ENCODE measurements at places on chromosomes 11 and 22.

- DNase-seq = no peak
Observed at GRCh38 chr11:8085011-8085645, 4.1 kb downstream of the TUB start.

DNA sequence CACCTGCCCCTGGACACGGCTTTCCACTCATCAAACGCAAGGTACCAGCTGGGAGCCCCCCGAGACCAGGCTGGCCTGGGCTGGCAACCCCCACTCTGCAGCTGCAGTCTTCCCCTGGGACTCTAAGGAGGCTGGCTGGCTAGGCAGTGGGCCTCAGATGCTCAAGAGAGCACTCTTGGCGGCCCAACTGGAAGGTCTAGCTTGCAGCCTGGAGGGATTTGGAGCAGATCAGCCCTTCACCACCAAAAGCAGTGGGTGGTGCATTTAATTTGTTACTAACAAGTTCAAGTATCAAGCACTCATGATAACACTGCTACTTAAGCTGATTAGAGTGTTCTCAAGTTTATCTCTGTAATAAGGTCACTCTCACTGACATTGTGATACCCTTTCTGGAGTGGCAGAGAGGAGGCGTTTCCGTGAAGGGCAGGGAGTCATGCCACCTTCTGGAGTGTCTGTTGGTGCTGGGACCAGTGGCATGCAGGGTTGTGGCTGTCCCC lies 21.5 kb downstream of the C22orf23 start:
- DNase-seq = no peak

GRCh38 chr11:27433742-27434141 lies 38.8 kb downstream of the LGR4 start:
- DNase-seq = no peak

DNA sequence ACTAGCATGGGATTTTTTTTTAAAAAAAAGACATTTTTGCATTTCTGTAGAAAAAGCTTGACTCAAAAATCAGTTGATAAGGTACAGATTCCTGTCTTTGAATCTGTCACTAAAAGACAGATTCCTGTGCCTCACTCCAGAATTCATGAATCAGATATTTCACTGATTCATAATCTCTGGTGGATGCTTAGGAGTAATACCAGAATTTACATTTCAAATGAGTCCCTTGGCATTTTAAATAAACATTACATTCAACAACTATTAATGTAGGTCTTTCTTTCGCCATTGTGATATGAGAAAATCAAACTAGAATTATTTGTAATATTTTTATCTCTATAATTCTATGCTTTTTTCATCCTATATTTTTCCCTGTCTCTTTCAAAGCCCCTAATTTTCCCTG lies 128.3 kb downstream of the APIP start:
- no peak for DNase-seq

- DNase-seq = no peak
Observed at GRCh38 chr11:72989727-72990126, 152.4 kb downstream of the FCHSD2 start.

GRCh38 chr11:27678242-27678641 lies 22.0 kb downstream of the BDNF start:
- no peak for DNase-seq

DNA sequence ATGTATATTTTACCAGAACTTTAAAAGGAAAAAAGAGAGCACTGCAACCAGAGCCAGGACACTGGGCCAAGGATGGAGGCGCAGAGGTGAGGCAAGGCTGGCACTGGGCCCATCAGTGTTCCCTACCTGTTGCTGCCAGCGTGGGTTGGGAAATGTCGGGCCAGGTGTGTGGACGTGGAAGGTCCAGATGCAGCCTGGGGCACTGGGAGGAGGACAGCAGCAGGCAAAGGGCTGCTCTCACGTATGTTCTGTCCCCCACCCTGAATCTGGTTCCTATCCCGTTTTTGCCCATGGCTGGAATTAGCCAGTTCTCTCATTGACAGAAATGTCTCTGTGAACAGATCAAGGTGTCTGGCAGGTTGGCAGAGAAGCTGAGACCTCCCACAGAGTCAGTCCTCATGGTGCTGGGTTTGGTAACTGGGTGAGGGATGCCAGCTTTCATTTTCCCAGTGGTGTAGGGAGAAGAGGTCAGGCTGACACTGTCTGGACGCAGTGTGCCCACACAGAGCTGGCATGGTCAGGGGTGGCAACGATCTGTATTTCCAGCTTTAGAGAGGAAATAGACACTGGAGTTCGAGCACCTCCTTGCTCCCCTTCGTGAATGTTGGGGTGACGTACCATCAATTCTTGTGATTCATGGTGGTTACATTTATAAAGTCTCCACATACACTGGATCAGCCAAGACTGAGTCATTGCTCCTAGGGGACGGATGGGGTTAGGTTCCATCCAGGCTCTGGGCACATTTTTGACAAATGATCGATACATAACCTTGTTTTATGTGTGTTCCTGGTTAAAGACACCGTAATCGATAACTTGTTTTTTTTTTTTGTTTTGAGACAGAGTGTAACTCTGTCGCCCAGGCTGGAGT lies 4.3 kb upstream of the PNPLA3 start:
- no peak for DNase-seq

Measured in stimulated activated CD4-positive, alpha-beta T cell treated with anti-CD3 and anti-CD28 coated beads, TNF-alpha, amount 100 ng/mL, for 4 hours (primary cell).